ENCODE measurements at places on chromosomes 2 and 18.

GRCh38 chr2:26649322-26649721 is 8.2 kb upstream of the CIB4 start:
- no peak for DNase-seq

GRCh38 chr2:233994151-233994550 is 56.4 kb upstream of the SPP2 start:
- no peak for DNase-seq

GRCh38 chr2:25602333-25602723 is 71.0 kb downstream of the DTNB start:
- no peak for DNase-seq

GRCh38 chr2:27050281-27050995 is 1.0 kb upstream of the AGBL5 start:
- peak; percentile 87 for DNase-seq

- no peak for DNase-seq
Observed at GRCh38 chr2:99395589-99396130, 58.5 kb downstream of the EIF5B start.

GRCh38 chr18:76757925-76758324 is 64.4 kb upstream of the ZNF236 start:
- no peak for DNase-seq

DNA sequence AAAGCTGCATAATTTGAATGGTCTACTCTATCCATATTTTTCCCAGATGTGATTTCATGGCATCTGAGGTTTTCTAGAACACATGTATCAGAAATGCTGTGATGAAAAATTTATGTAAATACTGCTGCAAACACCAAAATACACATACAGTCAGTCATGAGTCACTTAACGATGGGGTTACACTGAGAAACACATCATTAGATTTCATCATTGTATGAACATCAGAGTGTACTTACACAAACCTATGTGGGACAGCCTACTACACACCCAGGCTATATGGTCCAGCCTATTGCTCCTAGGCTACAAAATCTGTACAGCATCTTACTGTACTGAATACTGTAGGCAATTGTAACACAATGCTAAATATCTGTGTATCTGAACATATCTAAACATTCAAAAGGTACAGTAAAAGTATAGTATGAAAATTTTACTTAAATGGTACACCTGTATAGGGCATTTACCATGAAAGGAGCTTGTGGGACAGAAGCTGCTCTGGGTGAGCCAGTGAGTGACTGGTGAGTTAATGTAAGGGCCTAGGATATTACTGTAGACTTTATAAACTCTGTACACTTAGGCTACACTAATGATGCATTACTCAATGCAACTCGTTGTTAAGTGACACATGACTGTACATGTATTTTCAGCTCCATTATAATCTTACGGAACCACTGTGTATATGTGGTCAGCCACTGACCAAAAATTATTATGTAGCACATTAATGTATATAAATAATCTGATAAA is 33.5 kb downstream of the PNO1 start:
- no peak for DNase-seq

- peak; percentile 26 for DNase-seq
Observed at GRCh38 chr2:178865146-178865936, 58.1 kb upstream of the TTN start.

DNA sequence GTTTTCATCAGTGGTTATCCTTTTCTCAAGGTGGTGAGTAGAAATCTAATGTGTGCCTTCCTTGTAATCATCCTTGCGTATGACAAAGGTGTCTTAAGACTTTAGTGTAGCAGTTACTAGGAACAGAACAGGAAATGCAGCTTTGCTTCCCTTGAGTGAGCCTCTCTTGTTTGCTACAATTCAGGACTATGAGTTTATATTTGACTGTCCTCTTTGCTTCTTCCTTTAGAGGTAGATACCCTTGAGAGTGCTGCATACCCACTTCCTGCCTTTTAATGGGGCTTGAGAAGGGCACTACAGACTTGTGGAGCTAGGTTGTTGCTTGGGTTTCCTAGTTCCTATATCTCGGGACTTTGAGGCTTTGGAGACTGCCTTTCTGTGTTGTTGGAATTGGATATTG is 3.8 kb downstream of the KCNJ13 start:
- DNase-seq, result no peak

- DNase-seq, result no peak
Observed at GRCh38 chr2:60980071-60980815, 37.3 kb upstream of the PEX13 start.

GRCh38 chr2:61980758-61981157 is 75.3 kb downstream of the COMMD1 start:
- DNase-seq, result no peak

GRCh38 chr2:232898592-232899543 is 28.8 kb downstream of the SNORC start:
- no peak for DNase-seq

DNA sequence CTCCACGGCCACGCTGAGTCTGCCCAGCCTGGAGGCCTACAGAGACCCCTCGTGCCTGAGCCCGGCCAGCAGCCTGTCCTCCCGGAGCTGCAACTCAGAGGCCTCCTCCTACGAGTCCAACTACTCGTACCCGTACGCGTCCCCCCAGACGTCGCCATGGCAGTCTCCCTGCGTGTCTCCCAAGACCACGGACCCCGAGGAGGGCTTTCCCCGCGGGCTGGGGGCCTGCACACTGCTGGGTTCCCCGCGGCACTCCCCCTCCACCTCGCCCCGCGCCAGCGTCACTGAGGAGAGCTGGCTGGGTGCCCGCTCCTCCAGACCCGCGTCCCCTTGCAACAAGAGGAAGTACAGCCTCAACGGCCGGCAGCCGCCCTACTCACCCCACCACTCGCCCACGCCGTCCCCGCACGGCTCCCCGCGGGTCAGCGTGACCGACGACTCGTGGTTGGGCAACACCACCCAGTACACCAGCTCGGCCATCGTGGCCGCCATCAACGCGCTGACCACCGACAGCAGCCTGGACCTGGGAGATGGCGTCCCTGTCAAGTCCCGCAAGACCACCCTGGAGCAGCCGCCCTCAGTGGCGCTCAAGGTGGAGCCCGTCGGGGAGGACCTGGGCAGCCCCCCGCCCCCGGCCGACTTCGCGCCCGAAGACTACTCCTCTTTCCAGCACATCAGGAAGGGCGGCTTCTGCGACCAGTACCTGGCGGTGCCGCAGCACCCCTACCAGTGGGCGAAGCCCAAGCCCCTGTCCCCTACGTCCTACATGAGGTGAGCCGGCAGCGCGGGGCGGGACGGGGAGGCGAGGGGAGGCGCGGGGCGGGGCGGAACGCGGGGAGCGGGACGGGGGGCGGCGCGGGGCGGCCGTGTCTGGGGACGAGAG is 15.2 kb downstream of the NFATC1 start:
- no peak for DNase-seq

- no peak for DNase-seq
Observed at GRCh38 chr2:43212931-43213330, 13.5 kb downstream of the ZFP36L2 start.

- DNase-seq, result no peak
Observed at GRCh38 chr2:175576875-175577274, 395.4 kb upstream of the ATP5MC3 start.

DNA sequence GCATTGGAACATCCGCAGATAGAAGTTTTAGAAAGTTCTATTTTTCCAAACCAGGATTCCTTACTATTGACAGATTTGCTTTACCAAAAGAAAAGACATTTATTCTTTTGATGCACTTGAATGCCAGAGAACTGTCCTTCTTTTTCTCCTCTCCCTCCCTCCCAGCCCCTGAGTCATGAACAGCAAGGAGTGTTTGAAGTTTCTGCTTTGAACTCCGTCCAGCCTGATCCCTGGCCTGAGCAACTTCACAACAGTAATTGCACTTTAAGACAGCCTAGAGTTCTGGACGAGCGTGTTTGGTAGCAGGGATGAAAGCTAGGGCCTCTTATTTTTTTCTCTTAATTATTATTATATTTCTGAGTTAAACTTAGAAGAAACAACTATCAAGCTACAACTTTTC is 33.6 kb downstream of the APCDD1 start:
- no peak for DNase-seq

GRCh38 chr2:118251427-118251826 is 163.2 kb downstream of the INSIG2 start:
- DNase-seq, result no peak
